Dermis microvascular lymphatic vessel endothelial cell (primary cell): ENCODE measurements at places on chromosomes 4 and X. TPM values are rescaled to one million over a fixed set of nuclear protein-coding genes. Genes with fewer than 3 reads are reported as not detected.

GRCh38 chr4:6338175-6338950 lies 68.7 kb downstream of the WFS1 start:
- DNase-seq = no peak

GRCh38 chrX:150163221-150163930 lies 199.7 kb upstream of the MAMLD1 start:
- no peak for DNase-seq

DNA sequence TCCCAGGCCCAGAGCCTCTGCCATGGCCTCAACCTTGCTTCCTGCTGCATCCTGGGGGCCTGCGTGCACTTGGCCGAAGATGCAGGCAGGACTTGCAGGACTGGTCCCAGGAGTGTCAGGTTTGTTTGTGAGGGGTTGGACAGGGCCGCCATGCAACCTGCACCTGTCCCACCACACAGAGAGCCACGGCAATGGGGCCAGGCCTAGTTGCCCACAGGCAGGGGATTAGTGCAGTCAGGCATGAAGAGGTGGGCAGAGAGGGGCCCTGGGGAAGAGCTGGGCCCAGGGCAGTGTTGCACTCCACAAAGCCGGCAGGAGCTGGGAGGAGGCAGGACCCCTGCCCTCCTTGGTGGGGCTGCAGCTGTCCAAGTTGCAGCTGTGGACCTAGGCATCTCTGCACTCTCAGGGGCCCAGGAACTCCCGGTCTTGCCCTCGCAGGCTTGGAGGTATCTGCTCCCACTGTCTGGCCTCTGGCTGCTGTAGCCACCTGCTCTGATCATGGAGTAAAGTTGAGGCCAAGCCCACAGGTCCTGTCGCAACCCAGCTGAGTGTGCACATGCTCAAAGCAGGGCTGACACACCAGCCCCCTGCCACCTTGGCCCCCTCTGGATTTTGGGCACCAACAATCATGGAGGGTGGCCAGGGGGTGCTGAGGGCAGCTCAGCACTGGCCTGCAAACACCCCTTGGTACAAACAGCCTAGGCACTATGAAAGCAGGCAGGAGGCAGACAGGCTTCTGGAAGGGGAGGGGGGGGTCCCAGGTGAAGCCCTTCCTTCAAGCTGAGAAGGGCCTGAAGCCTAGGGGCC lies 190.4 kb upstream of the PCDH10 start:
- DNase-seq = no peak

DNA sequence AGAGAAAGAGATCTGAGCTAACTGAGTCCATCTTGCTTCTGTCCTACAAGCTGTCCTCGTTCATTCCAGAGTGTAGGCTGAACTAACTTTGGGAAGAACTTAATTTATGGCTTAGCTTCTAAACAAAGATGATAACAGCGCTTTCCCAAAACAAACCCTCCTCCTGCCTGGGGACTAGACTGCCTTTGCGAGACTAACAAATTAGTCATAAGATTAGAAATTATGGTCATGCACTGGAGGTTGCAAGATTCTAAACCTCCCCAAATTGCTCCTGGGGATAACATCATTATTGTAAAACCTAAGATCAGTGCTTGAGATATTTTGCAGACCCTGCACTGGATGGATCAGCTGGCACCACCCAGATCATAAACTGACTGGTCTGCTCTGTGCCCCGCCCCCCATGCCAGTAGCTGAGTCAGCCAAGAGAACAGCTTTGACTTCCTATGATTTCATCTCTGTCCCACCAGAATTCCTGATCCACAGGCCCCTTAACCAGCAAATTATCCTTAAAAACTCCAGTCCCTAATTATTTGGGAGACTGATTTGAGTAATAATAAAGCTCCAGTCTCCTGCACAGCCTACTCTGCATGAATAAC lies 883.3 kb downstream of the TRIML1 start:
- DNase-seq = no peak

- no peak for DNase-seq
Measured at GRCh38 chr4:55435141-55435841, 39.5 kb downstream of the TMEM165 start.

DNA sequence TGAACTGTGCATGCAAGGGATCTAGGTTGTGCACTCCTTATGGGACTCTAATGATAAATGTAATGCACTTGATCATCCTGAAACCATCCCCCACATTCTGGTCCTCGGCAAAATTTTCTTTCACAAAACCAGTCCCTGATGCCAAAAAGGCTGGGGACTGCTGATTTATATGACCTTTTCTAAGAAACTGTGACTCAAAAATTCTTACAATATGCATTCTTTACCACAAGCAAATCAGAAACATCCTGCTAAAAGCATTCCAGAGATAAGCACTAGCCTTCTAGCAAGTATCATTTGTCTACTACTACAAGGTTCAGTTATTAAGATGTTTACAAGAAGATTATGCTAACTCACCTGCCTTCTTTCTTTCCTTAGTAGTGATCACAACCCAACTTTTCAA lies 166.5 kb upstream of the PCDH7 start:
- DNase-seq = no peak

GRCh38 chrX:39670281-39670680 lies 427.5 kb downstream of the BCOR start:
- no peak for DNase-seq

GRCh38 chr4:138045036-138045435 lies 197.1 kb downstream of the SLC7A11 start:
- no peak for DNase-seq

GRCh38 chrX:50813843-50814661 lies at the start of gene SHROOM4:
TSS of gene SHROOM4 (minus strand) at chrX:50814194. CDS start at chrX:50814018, 176 bp downstream.
- DNase-seq = peak; percentile 73

- DNase-seq = no peak
Measured at GRCh38 chr4:64417974-64418373, 8.7 kb upstream of the TECRL start.

DNA sequence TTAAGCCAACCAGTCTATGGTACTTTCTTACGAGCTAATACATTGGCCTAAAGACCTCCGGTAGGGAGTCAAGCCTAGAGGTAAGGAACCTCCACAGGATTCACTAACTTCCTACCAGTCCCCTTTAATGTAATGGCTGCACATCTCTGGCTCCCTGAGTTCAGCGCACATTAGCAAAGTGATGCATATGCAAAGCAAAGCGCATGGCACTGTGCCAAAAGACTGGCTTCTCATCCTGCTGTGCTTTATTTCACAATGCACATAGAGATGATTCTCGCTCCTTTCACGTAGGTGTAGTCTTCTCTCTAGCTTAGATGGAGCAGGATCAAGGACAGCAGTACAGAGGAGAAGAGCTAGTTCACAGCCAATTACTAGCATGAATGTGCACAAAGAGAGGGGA lies 14.6 kb upstream of the CLTRN start:
- DNase-seq = no peak

GRCh38 chr4:76108467-76109181 lies 34.1 kb downstream of the ART3 start:
- DNase-seq = no peak

GRCh38 chr4:55397520-55398321 lies 2.0 kb downstream of the TMEM165 start:
- DNase-seq = no peak

DNA sequence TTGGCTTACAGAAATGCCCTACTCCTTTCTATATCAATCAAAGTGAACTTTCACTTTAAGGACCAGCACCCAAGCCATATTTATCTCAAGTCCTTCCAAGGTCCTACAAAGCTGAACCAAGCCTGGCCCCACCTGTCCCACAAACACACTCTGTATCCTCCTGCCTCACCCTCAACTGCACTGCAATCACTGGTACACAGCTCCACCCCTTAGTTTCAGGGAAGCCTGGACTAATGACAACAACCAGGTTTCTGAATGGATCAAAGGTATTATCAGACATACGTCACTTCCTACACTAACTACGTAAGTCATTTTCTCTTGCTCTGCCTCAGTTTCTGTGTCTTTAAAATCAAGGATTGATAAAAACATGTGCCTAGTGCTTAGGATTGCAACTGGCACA lies 205.6 kb upstream of the HS3ST1 start:
- no peak for DNase-seq

- no peak for DNase-seq
Measured at GRCh38 chr4:42627885-42628646, 28.8 kb downstream of the ATP8A1 start.

GRCh38 chrX:10930151-10930550 lies 181.0 kb upstream of the HCCS start:
- DNase-seq = no peak

Gene MXRA5
- total RNA-seq = not detected in 2 replicates

Gene GAGE12E
- not detected in 2 replicates for total RNA-seq

Gene PIR
- 98.9 and 117 TPM in 2 replicates for total RNA-seq

Gene NDP
- total RNA-seq = under 0.01 TPM in 2 replicates

Gene FGF13
- total RNA-seq = 20.4 and 25.7 TPM in 2 replicates

Gene EMCN
- total RNA-seq = 44.3 and 54.9 TPM in 2 replicates

Gene RPA4
- 0.89 and 0.90 TPM in 2 replicates for total RNA-seq
